ENCODE measurements at places on chromosomes 2 and 18. TPM values are rescaled to one million over a fixed set of nuclear protein-coding genes. Genes with fewer than 3 reads are reported as not detected.

The RND3 gene
- 103 TPM for total RNA-seq

The CCDC195 gene
- not detected for total RNA-seq

DNA sequence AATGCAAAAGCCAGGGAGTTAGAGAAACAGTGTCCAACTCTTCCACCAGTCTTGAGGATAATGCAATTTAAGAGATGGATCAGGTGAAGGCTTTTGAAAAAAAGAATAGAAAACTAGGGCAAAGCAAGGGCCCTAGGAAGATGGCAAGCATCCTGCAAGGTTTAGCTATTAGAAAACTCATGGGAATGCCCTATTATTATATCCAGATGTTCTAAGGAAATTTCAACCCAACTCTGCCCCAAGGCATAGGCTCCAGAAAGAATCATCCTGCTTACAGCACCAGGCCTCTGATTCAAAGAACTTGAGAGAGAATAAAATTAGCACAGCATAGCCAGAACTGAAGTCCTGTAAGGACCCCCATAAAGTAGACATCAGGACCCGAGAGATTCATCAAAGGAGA is 68.1 kb downstream of the EN1 start:
- no peaks in the 10 kb centered on the region for H3K36me3 ChIP-seq
- H3K4me3 ChIP-seq: no peak overlapping the region
- H3K27me3 ChIP-seq: peaks cover 6% of the 10 kb centered on the region
- H3K4me1 ChIP-seq: peaks cover 7% of the 10 kb centered on the region

GRCh38 chr2:169839954-169840746 is 12.9 kb downstream of the UBR3 start:
- no peak for DNase-seq
- H3K4me1 ChIP-seq: peaks cover 48% of the 10 kb centered on the region
- H3K27ac ChIP-seq: no peak overlapping the region

DNA sequence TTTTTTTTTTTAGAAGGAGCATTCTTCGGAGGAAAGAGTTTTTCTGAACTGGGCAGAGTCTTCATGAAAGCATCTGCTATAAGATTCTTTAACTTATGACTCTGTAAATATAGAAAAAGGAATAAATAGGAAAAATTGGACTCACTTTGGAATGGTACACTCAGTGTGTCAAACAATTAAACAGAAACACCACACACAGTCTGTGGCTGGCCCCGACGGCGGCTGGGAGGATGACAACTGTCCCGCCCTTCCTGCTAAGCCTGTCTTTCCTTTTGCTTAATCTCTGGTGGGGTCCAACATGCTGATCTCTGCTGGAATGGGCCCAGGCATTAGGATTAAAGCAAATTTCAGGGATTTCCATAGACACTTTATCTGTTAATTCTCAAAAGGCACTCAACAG is 12.5 kb upstream of the RAB31 start:
- no peaks in the 10 kb centered on the region for H3K4me1 ChIP-seq
- H3K4me3 ChIP-seq: no peak overlapping the region
- no peaks in the 10 kb centered on the region for H3K36me3 ChIP-seq

DNA sequence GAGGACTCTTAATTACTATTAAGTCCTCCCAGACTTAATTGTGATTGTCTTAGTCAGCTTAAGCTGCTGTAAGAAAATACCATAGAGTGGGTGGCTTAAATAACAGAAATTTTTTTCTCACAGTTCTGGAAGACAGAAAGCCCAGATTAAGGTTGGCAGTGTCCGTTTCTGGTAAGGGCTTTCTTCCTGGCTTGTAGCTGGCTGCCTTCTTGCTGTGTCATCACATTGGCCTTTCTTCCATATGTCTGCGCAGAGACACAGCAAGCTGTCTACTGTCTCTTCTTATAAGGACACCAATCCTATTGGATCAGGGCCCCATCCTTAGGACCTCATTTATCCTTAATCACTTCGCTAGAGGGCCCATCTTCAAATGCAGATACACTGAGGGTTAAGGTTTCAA is 38.5 kb downstream of the ASXL3 start:
- DNase-seq: no peak
- H3K36me3 ChIP-seq: no peaks in the 10 kb centered on the region
- no peaks in the 10 kb centered on the region for H3K27me3 ChIP-seq
- no peak overlapping the region for H3K4me3 ChIP-seq
- no peak overlapping the region for H3K27ac ChIP-seq

DNA sequence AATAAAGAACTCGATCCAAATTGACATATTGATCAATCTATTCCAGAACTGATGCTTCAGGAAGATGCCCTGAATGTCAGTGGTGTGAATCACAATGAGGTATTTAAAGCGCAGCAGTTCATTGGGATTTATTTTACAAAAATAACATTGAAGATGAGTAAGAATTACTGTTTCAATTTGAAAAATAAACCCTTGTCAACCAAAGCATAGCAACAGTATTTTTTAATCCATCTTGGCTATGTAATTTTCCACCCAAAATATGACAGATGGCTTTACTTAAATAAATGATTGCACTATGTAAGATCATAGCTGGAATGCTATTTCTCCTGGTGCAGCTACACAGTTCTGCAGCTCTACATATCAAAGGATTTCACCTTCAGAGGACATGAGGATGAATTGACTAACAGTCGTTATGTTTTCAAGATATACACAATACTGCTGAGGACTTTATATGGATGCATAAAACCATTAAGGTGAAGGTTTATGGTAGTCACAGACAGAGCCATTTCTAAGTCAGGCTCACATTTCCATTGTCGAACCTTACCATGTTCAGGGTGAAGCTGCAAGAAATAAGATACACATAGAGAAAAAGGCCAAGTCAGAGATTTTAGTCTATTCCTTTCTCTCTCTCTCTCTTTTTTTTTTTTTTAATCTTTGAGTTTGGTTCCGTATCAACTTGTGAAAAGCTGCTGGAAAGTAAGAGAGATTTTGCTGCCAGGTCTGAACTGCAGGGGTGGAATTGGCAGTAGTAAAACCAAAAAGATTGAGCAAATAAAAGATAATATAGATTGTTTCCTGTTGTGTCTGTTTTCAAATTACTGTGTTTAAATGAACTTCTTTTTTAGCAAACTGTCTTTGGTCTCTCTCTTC is 398.0 kb upstream of the CDH20 start:
- no peak overlapping the region for H3K4me3 ChIP-seq
- DNase-seq: no peak
- H3K27me3 ChIP-seq: no peaks in the 10 kb centered on the region
- no peak overlapping the region for H3K27ac ChIP-seq
- H3K4me1 ChIP-seq: no peaks in the 10 kb centered on the region

- no peak for DNase-seq
- H3K27me3 ChIP-seq: no peaks in the 10 kb centered on the region
- H3K27ac ChIP-seq: no peak overlapping the region
- H3K4me1 ChIP-seq: peaks cover 4% of the 10 kb centered on the region
These were observed 20.2 kb upstream of the ACVR2A start for GRCh38 chr2:147824620-147825019.

Measured in esophagus muscularis mucosa (tissue), 4 donors.